Activated CD4-positive, alpha-beta T cell treated with anti-CD3 and anti-CD28 coated beads, Interleukin-2, amount 50 U/mL, for 16 hours (primary cell): ENCODE measurements at places on chromosomes 16 and 17.
A peak's percentile ranks its signal among the peaks of the same experiment; 100 is the strongest.

DNA sequence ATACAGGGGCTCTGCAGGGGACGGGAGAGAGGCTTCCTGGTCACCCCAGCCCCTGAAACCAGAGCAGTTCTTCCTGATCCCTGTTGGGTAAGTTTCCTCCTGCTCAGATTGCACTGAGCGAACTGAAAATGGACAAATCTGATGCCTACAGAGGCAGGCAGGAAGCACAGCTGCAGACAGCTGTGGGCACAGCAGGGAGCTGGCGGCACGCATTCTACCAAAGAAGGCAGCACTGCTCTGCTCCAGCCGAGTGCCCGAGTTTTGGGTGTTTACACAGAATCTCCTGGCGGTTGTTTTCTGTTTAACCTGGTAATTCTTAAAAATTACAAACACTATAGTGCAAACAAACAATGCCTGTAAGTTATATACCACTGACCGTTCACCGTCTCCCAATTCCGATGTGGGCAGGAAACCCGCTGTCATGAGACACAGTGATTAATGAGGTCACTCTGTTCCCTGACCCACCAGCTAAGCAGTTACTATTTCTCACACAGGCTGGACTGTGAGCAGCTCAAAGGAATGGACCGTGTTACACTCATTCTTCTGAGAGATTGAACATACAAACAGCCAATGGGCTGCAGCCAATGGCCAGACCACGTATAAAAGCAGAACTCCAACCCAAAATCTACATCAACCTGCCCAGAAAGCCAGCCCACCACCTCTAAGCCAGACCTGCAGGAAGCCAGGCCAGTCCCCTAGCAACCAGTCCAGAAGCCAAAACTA lies 25.5 kb downstream of the NSMCE1 start:
- no peak for DNase-seq

DNA sequence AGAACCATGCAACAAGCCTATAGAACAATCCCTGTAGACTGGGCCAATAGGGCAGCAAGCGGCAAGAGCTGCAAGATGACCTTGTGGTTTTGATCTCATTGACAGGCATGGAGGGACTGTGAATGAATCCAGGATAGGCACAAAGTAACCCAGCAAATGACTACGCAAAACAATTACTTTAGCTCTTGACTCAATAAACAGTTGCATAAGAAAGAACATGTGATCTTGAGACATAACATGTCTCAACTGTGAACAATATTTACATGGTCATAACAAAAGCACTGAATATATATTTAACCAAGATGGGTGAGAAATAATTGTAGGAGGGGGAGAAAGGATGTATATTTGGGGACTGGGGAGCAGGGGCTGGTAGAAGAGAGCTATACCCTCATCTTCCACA lies 313.7 kb upstream of the CDH5 start:
- DNase-seq: no peak

DNA sequence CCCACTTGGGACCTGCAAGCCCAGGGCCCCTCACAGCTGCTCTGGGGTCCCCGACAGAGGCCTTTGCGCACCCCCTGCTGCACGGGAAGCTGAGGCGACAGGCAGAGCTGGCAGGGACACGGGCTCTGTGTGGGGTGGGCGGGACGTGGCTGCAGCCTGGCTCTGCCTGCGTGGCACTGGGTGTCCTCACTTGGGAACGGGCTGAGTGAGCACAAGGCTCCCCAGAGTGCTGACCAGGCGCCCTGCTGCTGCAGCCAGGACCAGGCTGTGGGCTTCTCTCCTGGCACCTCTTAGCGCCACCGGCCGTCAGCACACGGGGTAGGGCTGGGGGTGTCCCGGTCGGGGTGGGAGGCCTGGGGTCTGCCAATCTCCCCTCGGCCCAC lies 6.6 kb downstream of the C1QTNF8 start:
- DNase-seq: no peak

GRCh38 chr17:9115214-9116191 lies 94.2 kb downstream of the NTN1 start:
- DNase-seq: peak; percentile 36

GRCh38 chr17:38604479-38605403 lies 1.0 kb downstream of the SRCIN1 start:
- peak; percentile 34 for DNase-seq

GRCh38 chr16:71339236-71340171 lies 19.0 kb upstream of the CALB2 start:
- DNase-seq: no peak

DNA sequence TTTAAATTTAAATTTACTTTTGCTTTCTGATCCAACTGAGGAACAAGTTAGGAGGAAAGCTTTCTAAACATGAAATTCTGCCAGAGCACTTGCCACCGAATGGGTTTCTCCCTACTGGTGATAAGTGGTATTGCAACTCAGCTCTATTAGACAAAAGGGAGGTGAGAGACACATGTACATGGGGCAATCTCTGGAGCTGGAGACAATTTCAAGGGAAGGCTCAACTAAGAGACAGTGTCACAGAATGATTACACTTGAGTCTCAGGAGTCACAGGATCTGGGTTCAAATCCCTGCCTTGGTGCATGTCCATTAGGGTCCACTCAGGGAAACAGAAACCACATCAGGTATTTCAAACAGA lies 37.4 kb downstream of the SOCS1 start:
- no peak for DNase-seq

DNA sequence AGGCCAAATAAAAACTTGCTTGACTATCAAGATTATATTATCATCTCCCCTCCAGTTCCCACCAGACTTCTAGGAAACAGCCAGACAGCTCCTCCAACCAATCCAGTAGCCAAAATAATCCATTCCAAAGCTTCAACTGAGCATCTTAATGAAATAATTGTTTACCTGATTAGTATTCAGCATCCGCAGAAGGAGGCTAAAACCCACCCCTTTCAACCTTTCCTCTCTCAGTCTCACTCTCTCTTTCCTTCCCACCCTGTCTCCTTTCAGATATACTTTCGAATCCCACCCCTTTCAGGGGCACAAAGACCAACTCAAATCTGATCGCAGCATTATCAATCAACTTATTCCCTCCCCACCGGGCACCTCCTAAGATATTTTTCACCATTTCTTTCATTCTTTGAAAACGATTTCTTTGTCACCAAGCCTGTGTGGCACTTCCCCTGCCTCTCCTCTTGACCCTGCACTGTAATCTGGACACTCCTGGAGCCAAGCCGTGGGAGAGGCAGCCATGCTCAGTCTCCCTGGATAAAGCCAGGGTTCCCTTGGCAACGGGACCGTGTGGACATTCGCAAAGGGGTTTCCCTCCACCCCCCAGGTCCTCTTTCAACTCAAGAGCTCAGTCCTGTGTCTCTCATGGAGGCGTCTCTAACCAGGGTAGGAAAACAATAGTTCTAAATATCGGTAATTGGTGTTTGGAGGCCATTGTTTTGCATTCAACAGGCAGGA lies at the start of gene ANKFN1:
Gene ANKFN1, plus strand, starts transcription at position 602 of the 729 bp plus-strand sequence. CDS start 59,193 bp downstream, outside the sequence.
- no peak for DNase-seq

GRCh38 chr17:50830352-50830751 lies 5.0 kb upstream of the WFIKKN2 start:
- DNase-seq: no peak

GRCh38 chr17:58382872-58383242 lies 30.9 kb upstream of the SUPT4H1 start:
- no peak for DNase-seq

- no peak for DNase-seq
Observed at GRCh38 chr16:68642436-68643101, 2.5 kb upstream of the CDH3 start.

GRCh38 chr17:77215281-77215680 lies 74.5 kb downstream of the SEC14L1 start:
- DNase-seq: no peak

- DNase-seq: no peak
Observed at GRCh38 chr17:42781639-42782165, 1.3 kb downstream of the WNK4 start.

GRCh38 chr17:29165800-29166506 lies 14.2 kb downstream of the MYO18A start:
- DNase-seq: no peak

GRCh38 chr17:9371019-9371418 lies 204.6 kb downstream of the STX8 start:
- DNase-seq: no peak

- DNase-seq: no peak
Observed at GRCh38 chr16:54582631-54583250, 296.2 kb upstream of the IRX3 start.

DNA sequence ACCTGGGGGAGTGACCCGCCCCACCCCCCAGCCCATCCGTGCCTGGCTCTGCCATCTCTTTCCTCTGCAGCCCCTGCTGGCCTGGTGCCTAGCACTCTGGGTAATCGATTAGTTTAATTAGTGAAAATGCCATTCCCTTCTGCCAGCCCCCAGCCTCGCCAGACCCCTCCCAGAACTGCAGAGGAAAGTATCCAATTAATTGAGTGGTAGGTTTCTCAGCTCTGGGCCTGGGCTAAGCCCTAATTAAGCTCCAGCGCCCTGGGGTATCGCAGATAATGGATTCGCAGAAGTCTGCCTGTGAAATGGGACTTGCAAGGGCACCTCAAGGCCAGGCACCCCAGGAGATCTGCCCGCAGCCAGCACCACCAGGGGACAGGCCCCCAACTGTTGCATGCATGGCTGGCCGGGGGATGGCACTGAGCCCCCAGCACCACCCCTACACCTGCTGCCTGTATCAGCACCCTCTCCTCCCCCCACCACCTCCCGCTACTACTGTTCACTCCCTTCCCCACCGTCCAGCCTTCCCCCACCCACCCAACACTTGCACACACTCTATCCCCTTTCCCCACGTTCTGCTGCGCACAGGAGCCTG lies 19.7 kb upstream of the SPPL2C start:
- DNase-seq: no peak

- no peak for DNase-seq
Observed at GRCh38 chr16:17395849-17396480, 74.8 kb downstream of the XYLT1 start.

DNA sequence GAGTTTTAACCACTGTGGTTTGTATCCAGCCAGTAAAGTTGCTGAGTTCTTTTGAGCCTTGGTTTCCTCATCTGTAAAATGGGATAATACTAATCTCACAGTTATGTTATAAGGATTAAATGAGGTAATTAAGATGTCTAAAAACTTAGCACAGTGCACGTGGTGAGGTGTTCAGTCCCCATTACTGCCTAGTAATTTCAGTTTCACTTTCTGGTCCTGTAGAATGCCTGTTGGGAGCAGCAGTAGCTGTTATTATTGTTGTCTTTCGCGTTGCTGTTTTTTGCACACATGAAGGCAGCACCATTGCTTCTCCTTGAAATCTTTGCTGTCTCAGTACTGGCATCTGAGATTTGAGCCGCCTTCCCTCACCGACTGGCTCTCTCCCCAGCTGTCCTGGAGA lies 182.4 kb downstream of the DNAH9 start:
- DNase-seq: no peak

DNA sequence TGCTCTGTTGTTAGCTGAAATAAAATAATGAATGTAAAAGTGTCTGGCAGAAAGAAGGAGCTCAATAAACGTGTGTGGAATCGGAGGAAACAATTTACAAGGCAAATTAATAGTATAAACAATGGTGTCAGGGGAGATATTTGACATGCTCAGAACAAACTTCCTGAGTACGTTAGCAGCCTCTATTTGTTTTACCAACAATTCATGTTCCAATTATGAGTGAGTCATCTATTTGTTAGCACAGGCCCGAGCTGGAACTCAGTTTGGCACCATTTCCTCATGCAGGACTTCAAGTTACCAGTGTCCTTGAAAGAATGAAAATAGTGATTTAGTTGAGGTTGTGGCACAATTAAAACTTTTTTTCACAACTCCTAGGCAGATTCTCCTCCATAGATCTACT lies 9.1 kb downstream of the ASIC2 start:
- no peak for DNase-seq

GRCh38 chr16:85126705-85127378 lies 14.6 kb upstream of the CIBAR2 start:
- no peak for DNase-seq
